ENCODE measurements at places on chromosomes 2 and 18.

DNA sequence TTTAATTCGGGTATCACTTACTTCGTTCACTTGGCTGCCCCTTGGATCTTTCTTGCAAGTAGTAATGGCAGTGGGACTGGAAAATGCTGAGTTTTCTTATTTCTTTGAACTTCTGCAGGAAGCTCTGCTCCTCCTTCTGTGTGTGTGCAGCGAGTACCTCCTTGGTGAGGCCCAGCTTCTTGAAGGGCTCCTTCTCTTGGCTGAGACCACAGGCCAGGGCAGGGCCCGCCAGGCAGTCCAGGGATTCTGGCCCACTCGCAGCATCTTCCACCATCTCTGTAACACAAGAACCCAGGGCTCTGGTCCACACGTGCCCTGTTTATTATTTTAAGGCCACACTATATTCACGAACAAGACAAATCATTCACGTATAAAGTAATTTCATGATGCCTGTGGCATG, 15.8 kb upstream of the HES6 start:
- DNase-seq: no peak

- DNase-seq: no peak
Observed at GRCh38 chr18:72935744-72936143, 68.0 kb upstream of the NETO1 start.

GRCh38 chr2:44097322-44097907, 71.3 kb upstream of the PPM1B start:
- no peak for DNase-seq

- DNase-seq: no peak
Observed at GRCh38 chr2:68356599-68357239, 8.4 kb upstream of the PLEK start.

GRCh38 chr2:100852999-100853908, 33.3 kb downstream of the NPAS2 start:
- no peak for DNase-seq

- DNase-seq: no peak
Observed at GRCh38 chr2:55721596-55722215, 28.1 kb upstream of the PNPT1 start.

DNA sequence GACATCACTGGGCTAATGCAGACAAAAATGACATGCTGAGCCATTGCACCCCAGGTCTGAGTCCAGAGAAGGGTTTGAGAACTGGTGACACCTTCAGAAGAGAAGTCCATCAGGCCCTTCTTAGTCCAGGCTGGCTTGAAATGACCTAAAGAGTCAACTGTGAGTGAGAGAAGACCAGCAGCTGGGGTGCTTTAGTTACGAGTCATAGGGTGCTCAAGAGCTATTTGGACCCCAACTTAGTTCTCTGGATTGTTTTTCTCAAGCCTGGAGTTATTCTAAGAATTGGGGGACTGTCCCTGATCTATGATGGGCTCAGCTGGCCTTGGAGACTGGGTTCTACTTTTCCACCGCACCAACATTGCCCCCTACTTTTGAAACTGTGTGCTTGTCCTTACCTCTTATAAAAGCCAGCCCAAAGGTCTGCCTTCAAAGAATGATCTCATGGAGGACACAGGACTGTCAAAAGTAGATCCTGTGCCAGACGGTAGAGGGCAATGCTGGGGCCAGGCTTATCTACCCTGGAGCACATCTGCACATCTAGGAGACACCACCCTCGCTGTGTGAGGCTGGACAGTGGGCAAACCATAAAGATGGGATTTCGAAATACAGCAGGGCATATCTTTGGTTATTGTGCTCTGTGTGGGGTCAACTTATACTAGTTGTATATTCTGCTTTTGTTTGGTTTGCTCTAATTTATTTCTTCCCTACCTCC, 333.0 kb upstream of the SLC14A2 start:
- DNase-seq: no peak

DNA sequence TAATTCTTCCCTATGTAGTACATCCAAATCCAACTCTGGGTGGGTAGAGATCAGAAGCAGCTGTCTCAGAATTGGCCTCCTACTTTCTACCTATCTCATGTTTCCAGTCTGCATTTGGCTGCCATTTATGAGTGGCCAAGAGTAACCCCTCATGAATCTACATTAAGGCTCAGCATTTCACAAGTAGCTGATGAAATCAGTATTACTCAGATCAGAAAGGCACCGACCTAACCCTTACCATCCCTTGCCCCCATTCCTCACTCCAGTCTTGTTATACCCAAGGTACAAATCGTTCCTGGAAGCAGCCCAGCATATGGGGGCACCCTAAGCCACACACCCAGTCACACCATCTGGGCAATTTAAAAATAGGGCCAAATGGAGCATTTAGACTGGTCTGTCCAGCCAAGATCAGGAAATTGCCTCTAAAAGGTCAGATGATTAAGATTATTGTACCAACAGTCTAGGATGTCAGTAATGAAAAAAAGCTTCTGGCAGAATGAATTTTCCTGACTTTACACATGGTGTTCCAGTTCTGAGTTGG, 37.1 kb downstream of the CD28 start:
- no peak for DNase-seq
